Large intestine (tissue), 12 donors: ENCODE measurements at places on chromosomes 1 and 21. TPM values are rescaled to one million over a fixed set of nuclear protein-coding genes. Genes with fewer than 3 reads are reported as not detected.
A peak's percentile ranks its signal among the peaks of the same experiment; 100 is the strongest.

DNA sequence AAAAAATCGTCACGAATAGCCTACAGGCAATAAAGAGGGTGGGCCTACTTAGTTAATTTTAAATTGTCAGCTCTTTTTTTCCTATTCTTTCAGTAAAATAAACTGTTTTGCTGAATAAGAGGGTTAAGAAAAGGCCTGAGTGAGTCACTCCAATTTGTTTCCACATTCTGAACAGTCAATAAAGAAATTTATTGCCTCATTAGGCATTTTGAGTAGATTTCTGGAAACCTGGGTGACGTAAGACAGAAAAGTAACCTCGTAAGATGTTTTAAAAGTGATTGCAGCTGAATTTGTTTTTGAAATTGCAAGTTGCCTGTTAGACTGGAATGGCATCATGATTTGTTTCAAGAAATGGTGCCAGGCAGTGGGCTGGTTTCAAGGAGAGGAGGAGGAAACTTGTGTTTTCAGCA is 439.3 kb downstream of the USP25 start:
- H3K27me3 ChIP-seq: no peaks in the 10 kb centered on the region
- no peak overlapping the region for H3K4me3 ChIP-seq
- no peaks in the 10 kb centered on the region for H3K36me3 ChIP-seq
- H3K4me1 ChIP-seq: no peaks in the 10 kb centered on the region
- DNase-seq: no peak

DNA sequence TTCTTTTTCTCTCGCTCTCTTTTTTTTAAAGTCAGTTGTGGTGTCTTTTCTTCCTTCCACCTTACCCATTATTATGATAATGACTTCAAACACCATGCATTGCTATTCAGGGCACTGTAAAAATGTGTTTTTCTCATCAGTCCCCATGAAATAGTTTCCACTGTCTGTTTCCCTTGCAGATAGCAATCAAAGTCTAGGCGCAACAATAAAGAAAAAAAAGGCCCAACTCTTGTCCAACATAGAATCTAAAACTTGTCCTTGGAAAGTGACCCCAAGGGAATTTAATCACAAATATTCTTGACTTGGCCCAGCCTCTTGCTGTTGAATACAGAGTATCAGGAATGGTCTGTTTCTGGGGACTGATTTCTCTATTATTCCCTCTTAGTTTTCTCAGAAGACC is 382.5 kb downstream of the PLPP3 start:
- no peak overlapping the region for H3K27ac ChIP-seq
- H3K4me1 ChIP-seq: no peaks in the 10 kb centered on the region
- H3K4me3 ChIP-seq: no peak overlapping the region
- no peaks in the 10 kb centered on the region for H3K27me3 ChIP-seq

DNA sequence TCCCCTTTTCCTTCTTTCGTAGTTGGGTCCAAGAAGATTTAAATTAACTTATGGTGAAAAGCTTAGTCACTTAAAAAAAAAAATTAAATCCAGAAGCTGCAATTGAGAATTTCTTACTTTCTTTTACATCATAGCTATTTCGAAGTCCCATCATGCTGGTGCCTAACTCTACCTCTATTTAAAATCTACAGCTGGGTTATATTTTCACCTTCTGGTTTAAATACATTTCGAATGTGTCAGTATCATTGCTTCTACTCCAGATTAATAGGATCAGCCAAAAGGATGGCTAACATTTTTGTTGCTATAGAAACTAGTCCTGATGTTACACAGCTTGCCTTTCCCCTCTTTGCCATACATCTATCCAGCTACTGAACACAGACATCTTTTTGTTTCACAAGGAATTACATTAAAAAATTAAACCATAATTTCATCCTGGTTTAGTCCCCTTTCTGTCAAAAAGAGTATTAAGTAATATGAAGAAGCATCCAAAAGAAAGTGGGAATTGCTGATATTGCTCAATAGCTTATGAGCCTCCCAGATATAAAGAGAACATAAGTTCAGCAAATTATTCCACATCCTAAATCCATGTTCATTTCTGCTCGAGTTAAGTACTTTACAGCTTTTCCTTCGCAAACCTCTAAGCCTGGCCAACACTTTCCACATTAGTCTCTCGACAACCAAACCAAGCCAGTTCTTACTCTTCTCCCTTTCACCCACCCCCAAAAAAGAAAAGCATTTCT is 396.7 kb upstream of the DAB1 start:
- H3K27ac ChIP-seq: peak overlapping the region; percentile 38
- H3K27me3 ChIP-seq: no peaks in the 10 kb centered on the region
- no peak overlapping the region for H3K4me3 ChIP-seq
- no peak for DNase-seq

DNA sequence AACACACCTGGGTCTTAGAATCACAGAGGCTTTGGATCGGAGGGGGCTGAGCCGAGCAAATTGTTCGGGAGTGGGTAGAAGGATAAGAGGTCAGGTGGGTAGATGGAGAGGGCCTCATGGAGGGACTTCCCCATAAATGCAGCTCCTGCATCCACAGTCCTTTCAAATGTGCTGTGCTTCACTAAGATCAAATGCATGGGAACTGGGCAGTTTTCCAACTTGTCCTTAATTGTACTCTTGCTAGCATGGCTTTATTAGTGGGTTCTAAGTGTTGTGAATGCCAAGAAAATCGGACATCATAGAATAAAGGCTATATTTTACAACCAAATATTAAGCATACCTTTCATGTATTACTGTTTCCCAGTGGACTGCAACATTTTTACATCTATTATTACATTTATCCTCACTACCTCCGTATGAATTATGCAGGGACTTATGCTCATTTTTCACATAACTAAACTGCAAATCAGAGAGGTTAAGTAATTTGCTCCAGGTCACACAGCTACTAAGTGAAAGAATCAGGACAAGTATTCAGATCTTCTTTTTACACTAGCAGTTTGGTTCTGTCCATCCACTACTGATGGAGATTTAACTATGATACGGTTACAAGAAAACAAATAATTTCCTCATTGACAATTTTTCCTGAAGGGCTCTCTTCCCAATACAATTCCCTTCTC is 174.5 kb upstream of the RUNX1 start:
- no peak overlapping the region for H3K27ac ChIP-seq
- H3K27me3 ChIP-seq: no peaks in the 10 kb centered on the region
- H3K36me3 ChIP-seq: no peaks in the 10 kb centered on the region
- DNase-seq: no peak
- H3K4me3 ChIP-seq: no peak overlapping the region

GRCh38 chr1:55179177-55179835 is 35.9 kb downstream of the USP24 start:
- DNase-seq: no peak
- peaks cover 6% of the 10 kb centered on the region for H3K36me3 ChIP-seq
- H3K4me1 ChIP-seq: no peaks in the 10 kb centered on the region
- no peak overlapping the region for H3K4me3 ChIP-seq
- H3K27ac ChIP-seq: no peak overlapping the region
- H3K27me3 ChIP-seq: no peaks in the 10 kb centered on the region

- no peak overlapping the region for H3K4me3 ChIP-seq
- H3K4me1 ChIP-seq: no peaks in the 10 kb centered on the region
- H3K27me3 ChIP-seq: peaks cover 6% of the 10 kb centered on the region
Observed at GRCh38 chr1:212678456-212679410, 20.9 kb downstream of the BATF3 start.

DNA sequence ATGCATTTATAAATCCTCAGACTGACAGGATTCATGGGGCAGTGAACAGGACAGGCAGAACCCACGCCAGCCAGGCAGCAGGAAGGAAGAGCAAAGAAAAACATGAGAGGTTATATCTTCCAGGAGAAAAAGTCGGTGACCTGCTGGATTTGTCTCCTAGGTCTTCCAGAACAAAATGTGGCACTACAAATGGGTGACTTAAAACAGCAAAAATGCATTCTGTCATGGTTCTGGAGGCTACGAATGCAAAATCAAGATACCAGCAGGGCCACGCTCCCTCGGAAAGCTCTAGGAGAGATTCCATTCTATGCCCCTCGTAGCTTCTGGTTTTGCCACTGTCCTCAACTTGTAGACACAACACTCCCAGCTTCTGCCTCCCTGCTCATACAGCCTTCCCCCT is 63.4 kb downstream of the PSMG1 start:
- H3K4me3 ChIP-seq: no peak overlapping the region
- H3K27me3 ChIP-seq: no peaks in the 10 kb centered on the region
- no peak for DNase-seq
- H3K36me3 ChIP-seq: no peaks in the 10 kb centered on the region
- H3K4me1 ChIP-seq: no peaks in the 10 kb centered on the region

GRCh38 chr1:25486602-25487001 is 55.9 kb downstream of the MACO1 start:
- H3K4me1 ChIP-seq: no peaks in the 10 kb centered on the region
- H3K4me3 ChIP-seq: no peak overlapping the region
- DNase-seq: no peak
- H3K36me3 ChIP-seq: peaks cover 33% of the 10 kb centered on the region
- no peak overlapping the region for H3K27ac ChIP-seq

DNA sequence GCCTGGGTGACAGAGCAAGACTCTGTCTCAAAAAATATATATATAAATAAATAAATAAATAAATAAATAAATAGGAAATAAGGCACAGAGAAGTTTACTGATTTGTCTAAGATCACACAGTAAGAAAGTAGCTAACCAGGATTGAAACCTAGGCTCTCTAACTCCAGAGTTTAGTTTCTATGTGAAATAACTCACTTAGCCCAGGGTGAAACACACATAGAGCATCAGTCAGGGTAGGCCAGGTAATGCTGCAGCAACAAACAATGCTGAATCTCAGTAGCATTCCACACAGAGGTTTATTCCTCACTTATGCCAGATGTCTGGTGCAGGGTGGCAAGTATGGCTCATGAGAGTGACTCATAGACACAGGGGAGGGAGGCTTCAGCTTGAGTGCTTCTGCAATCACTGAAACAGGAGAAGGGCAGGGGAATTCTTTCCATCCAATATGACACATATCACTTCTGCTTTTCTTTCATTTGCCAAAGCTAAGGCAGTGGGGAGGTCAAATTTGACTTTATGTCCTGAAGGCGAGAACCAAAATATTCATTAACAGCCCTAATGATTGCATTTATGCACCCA is 37.1 kb upstream of the KANK4 start:
- no peaks in the 10 kb centered on the region for H3K4me1 ChIP-seq
- H3K27me3 ChIP-seq: no peaks in the 10 kb centered on the region

GRCh38 chr1:45518910-45519309 is 2.8 kb downstream of the PRDX1 start:
- H3K4me1 ChIP-seq: peaks cover 24% of the 10 kb centered on the region
- DNase-seq: no peak
- no peaks in the 10 kb centered on the region for H3K27me3 ChIP-seq
- H3K36me3 ChIP-seq: peaks cover 33% of the 10 kb centered on the region
- H3K4me3 ChIP-seq: no peak overlapping the region
- H3K27ac ChIP-seq: no peak overlapping the region

- peak; percentile 69 for DNase-seq
- no peaks in the 10 kb centered on the region for H3K4me1 ChIP-seq
- H3K27me3 ChIP-seq: no peaks in the 10 kb centered on the region
- no peaks in the 10 kb centered on the region for H3K36me3 ChIP-seq
Observed at GRCh38 chr1:172778456-172779455, 119.9 kb downstream of the FASLG start.

Gene OLFML3
- 54.9 TPM for polyA plus RNA-seq

Gene TNFRSF18
- polyA plus RNA-seq: 0.49 TPM

Gene BCAN
- polyA plus RNA-seq: 12.1 TPM

Gene IPP
- polyA plus RNA-seq: 16.8 TPM

Gene ECM1
- 4.6 TPM for polyA plus RNA-seq

Gene F13B
- polyA plus RNA-seq: 28.9 TPM

Gene NUAK2
- 8.5 TPM for polyA plus RNA-seq
